ENCODE measurements at places on chromosomes 1 and 21. TPM values are rescaled to one million over a fixed set of nuclear protein-coding genes. Genes with fewer than 3 reads are reported as not detected.

Gene TSPAN2
- total RNA-seq: 5.1 TPM

Gene FNDC7
- not detected for total RNA-seq

Gene ETNK2
- total RNA-seq: 42.5 TPM

Gene TAL1
- 3.4 TPM for total RNA-seq

All from subcutaneous adipose tissue (tissue), 4 donors.